ENCODE measurements at places on chromosomes 13 and 19.
A peak's percentile ranks its signal among the peaks of the same experiment; 100 is the strongest.

DNA sequence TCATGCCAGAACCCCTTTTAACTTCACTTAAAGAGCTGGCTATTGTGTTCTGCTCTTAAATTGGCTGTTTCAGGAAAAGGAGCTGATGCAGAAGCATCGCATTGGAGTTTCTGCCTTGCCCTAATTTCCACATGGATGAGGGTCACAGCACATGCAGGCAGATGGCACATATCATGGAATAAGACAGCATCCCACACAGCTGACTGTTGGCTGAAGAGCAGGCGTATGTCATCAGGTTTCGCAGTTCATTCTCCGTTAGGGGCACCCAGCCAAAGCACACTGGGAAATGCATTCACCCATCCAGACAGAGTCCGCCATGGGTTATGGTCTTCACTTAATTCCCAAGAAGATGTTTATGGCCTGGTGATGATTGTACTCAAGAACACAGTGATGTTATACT lies 572.5 kb downstream of the LIG4 start:
- DNase-seq: no peak

- no peak for DNase-seq
These were observed 31.5 kb upstream of the SLC15A1 start for GRCh38 chr13:98783856-98784478.

DNA sequence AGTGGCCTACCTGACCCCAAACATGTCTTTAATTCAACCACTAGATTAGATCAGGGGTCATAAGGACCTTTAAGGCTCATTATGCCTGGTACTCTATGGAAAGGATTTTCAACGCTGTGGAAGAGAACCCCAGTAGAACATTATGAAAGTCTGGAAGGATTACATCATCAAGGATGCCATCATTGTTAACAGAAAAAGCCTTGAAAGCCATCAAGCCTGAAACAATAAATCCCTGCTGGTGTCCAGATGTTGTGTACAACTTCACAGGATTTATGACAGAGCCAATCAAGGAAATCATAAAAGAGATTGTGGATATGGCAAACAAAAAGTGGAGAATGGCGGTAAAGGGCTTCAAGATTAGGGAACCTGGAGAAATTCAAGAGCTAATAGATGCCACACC lies 59.7 kb downstream of the NAA16 start:
- DNase-seq: peak; percentile 6

DNA sequence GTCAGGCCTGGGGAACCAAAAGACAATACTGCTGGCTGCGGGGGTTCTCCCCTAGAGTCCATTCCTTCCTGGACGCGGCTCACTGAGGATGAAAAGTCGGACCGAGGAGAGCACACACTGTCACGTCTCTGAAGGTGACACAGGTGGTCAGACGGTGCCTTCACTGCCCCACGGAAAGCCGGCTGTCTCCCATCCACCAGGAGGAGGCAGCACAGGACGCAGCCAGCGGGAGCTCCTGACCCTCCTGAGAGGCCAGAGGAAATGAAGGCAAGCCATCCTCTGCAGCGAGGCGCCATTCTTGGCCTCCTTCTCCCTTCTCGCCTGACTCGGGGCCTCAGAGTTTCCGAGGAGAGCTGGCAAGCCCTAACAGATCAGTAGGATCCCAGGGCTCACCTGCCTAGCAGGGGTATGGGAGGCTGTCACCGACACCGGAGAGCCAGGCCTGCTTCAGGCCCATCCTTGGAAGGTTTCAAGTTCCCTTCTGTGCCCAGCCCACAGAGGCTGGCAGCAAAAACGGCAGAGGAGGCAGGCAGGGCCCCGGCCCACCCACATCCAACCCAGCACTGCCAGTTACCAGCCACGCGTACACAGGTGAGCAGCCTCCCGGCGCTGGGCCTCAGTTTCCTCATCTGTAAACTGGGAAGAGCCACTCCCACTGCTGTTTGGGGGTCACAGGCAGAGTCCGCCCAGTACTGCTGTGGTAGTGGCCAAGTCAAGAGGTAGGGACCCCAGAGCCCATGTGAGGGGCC lies 4.5 kb downstream of the REXO1 start:
- DNase-seq: no peak

GRCh38 chr19:14118165-14119051 lies 846 bp upstream of the PRKACA start:
- no peak for DNase-seq

DNA sequence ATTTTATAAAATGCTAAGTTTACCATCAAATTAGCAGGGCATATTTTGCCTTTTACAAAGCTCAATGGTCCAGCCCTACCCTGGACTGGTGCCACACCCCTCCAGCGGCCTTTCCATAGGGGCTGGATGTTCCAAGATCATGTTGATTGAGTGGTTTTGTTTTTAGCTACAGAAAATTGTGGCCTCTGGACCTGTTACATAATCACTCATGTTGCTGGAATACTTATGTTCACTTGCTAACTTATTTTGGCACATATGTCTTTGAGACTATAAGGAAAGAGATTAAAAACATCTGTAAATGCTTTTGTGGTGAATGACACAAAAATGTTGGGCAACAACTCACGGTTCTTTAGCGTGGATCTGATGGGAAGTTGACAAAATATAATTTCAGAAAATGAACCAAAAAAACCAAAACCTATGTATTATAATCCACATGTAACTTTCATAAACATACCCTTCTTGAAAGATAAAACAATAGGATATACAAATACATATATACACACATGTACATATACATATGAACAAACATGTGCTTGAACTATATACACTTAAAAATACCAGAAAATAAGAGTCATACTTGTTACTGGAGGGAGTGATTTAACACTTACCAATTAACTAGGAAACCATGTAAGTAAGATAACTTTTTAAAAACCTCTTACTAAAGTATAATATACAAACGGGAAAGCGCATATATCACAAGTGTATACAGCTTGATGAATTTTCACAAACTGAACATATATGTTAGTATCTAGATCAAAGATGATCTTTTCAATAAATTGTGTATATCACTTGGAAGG lies 46.6 kb upstream of the SLC15A1 start:
- DNase-seq: peak; percentile 88

DNA sequence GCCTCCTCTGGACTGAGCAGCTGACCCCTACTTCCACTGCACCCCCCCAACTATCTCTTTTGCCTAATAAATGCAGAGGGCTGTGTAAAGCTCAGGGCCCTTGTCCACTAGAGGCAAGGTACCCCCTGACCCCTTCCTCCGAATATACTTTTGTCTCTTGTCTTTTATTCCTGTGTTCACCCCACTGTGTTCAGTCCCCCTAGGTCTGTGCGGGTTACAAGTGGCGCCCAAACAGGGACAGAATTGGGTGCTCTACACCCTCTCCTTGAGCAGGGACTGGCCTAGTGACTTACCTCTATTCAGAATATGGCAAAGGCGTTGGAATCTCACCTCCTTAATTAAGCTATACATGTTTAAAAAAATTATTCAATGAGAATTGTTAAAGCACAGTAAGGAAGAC lies 15.0 kb downstream of the ZNF350 start:
- no peak for DNase-seq

GRCh38 chr13:80214050-80214449 lies 126.9 kb downstream of the SPRY2 start:
- no peak for DNase-seq

- DNase-seq: no peak
These were observed 749 bp downstream of the ZNF264 start for GRCh38 chr19:57192077-57192420.

GRCh38 chr19:41758846-41759245 lies 3.5 kb downstream of the CEACAM6 start:
- DNase-seq: no peak

DNA sequence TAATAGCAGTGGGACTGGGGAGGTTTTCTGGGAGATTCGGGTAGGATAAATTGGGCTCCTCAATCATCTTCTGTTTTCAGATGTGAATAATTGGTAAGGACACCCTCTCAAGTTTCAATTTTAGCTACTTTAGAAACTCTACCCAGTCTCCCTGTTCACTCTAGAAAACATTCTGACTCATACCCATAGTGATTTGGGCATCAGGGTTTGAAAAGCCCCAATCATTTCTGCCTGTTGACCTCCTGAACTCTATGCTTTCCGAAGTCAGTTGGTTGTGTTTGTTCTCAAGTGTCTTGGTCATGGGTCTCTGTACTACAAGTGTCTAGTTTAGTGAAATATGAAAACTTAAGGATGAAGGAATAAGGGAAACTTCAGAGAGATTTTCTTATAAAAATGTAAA lies 911.3 kb upstream of the GPC6 start:
- no peak for DNase-seq

DNA sequence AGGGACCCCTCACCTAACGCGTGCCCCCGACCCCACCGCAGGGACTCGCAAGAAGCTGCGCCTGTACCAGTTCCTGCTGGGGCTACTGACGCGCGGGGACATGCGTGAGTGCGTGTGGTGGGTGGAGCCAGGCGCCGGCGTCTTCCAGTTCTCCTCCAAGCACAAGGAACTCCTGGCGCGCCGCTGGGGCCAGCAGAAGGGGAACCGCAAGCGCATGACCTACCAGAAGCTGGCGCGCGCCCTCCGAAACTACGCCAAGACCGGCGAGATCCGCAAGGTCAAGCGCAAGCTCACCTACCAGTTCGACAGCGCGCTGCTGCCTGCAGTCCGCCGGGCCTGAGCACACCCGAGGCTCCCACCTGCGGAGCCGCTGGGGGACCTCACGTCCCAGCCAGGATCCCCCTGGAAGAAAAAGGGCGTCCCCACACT lies 4.7 kb upstream of the MYBPC2 start:
- peak; percentile 28 for DNase-seq

DNA sequence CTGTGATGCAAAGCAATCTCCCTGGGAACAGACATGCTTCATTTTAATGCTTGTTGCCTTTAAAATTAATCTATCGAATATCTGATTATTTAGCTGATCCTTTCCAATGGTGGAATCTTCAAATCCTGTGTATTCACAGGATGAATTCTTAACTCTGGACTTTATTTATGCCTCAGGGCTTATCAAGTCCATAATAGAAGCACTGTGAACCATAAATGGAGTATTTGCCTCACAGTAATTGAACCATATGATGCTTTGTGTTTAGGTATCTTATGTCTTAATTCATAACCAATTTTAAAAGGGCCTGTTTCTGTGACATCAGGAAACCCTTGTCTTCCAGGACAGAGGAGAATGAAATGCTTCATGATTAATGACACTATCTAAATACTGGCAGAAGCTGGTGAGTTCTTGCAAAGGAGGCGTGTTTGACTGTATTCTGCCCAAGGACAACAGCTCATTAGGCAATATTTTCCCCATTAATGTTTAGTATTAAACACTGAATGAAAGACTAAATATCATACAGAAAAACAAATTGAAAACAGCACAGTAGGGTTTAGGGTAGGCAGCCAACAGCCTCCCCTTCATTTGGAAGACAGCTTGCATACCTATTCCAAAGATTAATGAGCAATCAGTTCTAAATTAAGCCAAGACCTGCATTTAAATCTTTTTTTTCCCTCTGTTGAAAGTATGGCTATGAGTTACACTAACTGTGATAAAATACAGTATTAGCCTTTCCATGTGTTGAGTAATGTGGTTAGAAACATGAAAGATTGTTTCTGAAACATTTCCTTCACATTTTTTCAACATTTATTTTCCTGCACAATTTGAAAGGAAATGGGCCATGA lies 709.4 kb downstream of the PCDH9 start:
- no peak for DNase-seq

DNA sequence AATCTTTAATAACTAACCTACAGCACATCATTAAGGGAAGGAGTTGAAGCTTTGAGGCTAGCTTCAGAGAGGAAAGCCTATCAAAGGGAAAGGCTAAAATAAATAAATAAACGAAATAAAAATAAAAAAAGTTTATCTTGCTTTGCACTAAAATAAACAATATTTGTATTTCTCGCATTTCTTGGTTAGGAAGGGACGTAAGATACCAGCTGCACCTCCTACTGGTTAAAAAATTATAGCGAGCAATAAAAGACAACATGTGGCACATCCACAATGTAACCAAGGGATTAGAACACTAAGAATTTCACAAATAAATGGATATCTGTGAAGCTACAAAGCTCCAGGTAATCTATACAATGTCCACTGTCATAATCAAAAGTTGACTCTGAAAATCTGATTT lies 194.5 kb downstream of the DACH1 start:
- DNase-seq: no peak

GRCh38 chr13:30870049-30870884 lies 35.8 kb upstream of the MEDAG start:
- peak; percentile 99 for DNase-seq

DNA sequence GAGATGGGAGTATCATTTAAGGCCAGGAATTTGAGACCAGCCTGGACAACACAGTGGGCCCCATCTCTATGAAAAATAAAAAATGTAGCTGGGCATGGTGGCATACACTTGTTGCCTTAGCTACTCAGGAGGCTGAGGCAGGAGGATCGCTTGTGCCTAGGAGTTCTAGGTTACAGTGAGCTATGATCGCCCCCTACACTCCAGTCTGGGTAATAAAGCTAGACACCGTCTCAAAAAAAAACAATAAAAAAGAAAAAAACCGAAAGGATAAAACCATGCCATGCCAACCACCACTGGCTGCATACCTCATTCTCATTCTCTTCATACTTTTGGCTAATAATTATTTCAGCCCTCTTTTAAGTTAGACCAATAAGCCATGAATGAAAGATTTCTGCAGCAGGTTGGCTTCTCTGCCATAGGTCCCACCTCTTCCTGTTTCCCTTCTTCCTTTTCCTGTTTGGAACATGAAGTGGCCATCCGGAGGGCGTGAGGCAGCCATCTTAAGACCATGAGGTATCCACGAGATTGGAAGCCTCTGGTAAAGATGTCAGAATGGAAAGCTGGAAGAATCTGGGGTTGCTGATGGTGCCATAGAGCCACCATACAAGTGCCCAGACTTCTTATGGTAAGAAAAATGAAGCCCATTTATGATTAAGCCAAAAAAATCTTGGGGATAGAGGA lies 171.3 kb downstream of the CACNA1A start:
- DNase-seq: no peak

DNA sequence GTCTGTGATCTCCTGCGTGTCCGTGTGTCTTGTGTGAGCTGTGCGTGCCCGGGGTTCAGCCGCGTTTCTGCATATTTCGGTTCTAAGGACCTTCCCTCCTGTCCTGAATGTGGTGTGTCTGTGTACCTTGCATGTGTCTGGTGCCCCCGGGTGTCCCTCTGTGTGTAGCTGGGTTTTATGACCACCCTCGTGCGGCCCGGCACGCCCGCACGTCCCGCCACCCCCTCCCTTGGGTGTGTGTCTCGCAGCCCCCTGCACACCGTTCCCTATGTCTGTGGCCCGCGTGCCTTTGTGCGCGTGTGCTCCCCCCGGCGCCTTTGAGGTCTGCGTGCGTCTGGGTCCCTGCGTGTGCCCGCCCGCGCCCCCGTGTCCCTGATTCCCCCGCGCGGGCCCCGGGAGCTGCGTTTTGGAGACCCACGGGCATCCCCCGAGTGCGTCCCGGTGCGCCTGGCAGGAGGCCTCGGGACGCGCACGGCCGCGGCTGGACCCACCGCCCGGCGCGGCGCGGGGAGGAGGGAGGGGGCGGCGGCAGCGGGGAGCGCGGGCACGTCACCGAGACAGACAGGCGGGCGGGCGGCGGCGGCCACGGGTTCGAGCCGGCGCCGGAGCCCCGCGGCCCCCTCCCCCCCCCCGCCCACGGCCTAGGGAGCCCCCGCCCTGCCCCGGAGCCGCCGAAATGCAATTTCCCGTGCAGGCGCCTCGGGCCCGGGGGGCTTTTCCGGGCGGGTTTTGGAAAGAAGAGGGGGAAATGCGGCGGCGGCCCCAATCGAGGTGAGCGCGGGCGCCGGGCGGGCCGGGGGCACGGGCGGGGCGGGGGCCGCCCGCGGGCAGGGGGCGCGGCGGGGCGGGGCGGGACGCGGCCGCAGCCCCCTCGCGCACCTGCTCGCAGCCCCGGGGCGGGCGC lies 12.0 kb upstream of the NANOS3 start:
- no peak for DNase-seq

Data from HCEC 1CT (cell line).